ENCODE measurements at places on chromosomes 2 and 18.

GRCh38 chr2:27262379-27263286 is at the start of gene SLC30A3:
Gene SLC30A3 (minus strand): TSS chr2:27263047. CDS start chr2:27262906, 141 bp downstream.
- DNase-seq, result peak; percentile 50

GRCh38 chr2:70957798-70958197 is 20.6 kb upstream of the ANKRD53 start:
- DNase-seq, result no peak

DNA sequence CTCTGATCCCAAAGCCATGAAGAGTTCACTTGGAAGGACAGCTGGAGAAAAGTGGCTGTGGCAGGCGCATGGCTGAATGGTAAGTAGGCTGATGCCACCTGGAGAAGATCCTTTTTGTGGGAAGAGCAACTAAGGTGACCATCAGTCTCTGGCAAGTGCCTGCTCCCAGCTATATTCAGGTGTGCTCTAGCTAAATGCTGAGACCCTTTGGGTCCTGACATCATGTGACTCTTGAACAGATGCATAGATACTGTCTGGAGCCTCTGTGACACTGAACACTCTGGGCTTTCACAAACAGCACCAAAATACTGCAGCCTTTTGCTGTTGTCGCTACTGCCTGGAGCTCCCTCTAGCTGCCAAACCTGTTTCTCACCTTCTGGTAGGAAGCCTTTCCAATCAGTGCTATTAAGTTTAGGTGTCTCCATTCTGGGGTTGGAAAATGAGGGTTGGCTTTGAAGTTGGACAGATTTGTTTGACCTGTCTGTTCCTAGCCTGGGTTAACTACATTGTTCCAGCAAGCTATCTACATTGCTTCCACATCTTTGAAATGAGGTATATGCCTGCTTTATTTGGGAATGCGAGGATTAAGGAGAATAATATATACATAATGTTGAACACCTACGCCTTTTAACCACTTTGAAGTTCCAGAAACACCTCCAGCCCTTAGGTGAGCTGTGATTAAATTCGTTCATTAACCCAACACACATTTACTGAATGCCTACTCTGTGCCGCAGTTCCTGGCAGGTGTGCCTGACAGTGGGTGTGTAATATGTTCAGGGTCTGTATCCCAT is 3.1 kb downstream of the EGR4 start:
- DNase-seq, result no peak

DNA sequence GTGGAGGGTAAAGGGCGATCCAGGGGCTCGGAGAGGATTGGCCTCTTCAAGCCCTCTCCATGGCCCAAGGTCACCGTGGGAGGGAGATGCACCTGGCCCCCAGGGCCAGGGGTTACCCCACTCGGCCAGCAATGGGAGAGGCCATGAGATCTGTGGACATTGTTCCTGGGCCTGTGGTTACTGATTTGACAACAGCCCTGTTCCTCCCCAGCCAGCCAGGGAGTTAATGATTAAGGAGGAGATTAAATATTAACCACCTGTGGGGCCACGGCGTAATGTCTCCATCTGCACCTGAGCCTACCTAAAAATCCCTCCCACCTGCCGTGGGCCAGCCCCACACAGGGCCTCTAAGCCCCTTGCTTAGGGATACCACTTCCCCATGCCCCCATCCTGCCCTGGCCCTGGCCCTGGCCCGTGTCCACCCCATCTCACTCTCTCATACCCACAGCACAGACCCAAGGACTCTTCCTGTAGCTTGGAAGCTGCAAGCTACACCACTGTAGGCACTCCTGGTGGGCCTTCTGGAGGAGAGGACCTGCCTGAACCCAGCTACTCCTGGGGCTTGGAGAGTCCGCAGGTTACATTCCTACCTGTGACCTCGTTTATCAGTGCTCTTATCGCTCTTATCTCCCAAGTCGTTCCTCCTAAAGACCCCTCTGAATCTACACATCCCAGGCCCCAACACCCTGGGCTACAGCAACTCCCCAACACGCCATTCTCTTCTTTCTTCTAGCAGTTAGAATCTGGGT is 32.1 kb downstream of the ZFP36L2 start:
- DNase-seq, result no peak

DNA sequence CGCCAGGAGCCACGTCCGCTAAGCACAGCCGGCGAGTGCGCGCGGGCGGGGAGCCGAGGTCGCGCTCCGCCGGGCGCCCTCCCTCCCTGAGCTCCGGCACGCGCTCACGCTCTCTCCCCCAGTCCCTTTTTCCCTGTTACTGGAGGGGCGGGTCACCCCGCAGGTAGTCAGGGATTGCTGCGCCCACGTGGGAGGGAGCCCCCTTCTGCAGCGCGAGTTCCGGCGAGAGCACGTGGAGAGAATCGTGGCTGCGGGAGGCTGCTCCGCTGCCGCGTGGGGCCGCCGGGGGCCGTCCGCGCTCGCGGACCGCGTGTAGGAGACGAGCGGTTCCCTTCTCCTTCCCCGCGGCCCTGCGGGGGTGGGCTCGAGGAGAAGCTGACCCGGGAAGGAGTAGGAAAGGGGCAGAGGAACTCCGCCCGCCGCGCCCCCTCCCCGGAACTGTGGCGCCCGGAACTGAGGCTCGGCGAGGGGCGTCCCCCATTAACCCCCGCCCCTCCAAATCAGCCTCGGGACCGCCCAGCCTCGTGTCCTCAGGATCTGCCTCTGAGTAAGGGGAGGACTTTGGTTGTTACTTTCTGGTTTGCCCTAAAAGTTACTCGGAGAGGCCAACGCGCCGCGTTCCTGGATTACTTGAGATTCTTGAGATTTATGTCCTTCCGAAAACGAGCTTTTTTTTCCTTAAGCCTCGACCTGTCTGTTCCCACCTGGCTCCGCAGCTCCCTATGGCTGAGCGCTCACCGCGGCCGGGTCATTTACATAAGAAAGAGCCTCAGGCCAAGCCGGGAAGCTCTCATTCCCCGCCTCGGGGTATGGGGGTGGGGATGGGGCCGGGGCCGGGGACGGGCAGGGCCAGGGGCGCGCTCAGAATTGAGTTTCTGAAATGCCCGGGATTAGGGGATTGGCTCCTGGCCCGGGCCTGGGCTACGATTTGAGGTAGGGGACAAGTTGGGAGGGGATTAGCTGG is 1.1 kb downstream of the HK2 start:
- DNase-seq, result no peak

DNA sequence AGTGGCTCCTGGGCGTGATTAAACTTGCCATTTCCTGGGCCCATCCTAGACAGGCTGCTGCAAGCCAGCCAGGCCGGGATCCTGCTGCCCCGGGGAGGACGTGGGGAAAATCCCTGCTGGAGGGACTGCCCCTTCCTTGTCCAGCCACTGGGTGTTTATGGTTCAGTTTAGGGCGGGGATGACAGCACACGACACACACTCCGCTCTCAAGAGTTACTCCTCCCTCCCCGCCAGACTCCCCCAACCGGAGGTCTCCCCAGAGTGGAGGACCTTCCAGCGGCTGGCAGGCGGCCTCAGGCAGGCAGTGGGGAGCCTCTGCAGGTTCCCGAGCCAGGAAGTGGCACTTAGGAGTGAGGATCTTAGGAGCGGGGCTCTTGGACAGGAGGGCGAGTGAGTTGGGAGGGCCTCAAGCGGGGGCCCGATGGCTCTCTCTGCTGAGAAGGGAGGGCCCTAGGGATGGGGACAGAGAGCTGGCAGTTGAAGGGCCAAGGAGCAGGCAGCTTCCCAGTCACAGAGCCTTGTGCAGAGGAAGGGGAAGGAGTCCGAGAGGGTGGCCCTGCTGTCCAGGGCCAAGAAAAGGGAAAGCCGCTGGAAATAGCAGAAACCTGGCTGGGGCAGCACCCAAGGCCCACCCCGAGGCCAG is 5.7 kb upstream of the GPR35 start:
- no peak for DNase-seq

GRCh38 chr18:26510337-26510736 is 38.0 kb downstream of the KCTD1 start:
- no peak for DNase-seq

DNA sequence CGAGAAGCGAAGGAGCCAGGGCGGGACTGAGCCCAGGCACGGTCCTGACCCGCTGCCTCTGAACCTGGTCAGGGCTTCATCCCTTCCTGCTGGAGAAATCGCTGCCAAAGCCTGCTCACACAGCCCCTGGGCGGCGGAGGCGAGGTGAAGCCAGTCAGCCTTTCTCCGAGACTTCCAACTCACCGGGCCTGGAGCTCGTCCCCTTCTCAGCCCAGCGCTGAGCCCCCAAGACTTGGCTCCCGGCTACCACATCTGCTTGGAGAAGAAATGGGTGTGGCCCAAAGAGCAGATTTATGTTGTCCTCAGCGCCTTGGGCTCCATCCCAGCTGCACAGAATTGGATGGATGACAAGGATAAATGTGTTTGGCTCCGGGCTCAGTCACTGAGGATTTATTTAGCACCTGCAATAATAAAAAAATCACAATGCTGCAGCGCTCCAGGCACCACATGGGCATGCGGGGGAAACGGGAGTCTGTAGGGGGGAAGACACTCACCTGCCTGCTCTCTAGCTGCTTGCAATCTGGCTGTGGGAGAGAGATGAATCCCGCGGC is 64.9 kb downstream of the ACTR2 start:
- DNase-seq, result no peak

- no peak for DNase-seq
These were observed 81.4 kb upstream of the GATA6 start for GRCh38 chr18:22088029-22088428.

DNA sequence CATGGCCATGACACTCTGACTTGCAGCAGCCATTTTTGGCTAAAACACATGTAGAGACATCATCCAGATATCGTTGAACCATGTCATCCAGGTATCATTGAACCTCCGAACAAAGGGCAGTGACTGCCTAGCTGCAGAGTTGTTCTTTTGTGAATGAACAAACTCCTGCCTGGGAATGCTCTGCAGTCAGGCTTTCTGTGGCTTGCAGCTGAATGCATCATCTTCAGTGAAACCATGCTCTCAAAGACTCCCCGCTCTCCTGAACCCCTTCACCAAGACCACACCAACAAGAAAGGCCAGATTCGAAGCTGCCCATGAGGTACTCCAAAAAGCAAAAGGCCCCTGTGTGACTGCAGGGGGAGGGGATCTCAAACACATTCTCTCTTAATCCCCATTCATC is 118.8 kb downstream of the ACTR3 start:
- DNase-seq, result no peak

GRCh38 chr2:128437204-128437565 is 118.5 kb upstream of the HS6ST1 start:
- no peak for DNase-seq

GRCh38 chr2:53575721-53576124 is 191.9 kb upstream of the CHAC2 start:
- DNase-seq, result no peak

GRCh38 chr2:89850881-89851582 is 1159.6 kb downstream of the RPIA start:
- DNase-seq, result no peak

DNA sequence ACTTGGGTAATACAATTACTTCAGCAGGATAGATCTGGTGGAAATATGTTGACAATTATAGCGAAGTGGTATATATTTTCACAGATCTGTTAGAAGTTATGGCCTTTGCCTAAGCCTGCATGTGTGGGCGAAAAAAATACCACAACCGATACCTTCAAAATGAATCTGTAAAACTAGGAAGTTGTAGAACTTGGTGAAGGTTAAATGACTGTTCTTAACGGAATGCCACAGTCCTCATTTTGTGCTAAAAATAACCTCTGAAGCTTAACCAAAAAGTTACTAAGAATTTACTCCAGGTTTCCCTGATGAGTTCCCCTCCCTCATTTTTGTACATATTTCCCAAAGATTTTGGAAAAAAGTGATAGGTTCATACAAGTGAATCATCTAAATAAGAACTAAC is 550.7 kb downstream of the THSD7B start:
- no peak for DNase-seq

- DNase-seq, result no peak
These were observed 479.1 kb upstream of the RAB12 start for GRCh38 chr18:8130096-8130495.

DNA sequence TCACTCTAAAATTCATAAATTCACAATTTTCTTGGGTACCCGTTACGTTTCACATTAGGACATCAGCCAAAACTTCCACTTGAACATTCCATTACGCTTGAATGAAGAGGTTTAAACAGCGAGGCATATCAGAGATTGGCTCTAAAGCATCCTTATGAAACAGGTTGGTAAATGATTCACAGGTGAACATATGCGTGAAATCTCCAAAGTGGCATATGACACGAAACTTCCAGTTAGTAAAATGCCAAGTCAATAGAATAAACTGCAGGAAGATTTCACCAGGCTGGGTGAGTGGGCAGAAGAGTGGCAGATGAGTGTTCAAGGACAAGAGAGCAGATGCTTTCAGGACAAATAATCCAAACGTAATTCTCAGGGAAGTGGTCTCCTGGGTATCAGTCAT is 33.9 kb upstream of the GLS start:
- DNase-seq, result no peak

DNA sequence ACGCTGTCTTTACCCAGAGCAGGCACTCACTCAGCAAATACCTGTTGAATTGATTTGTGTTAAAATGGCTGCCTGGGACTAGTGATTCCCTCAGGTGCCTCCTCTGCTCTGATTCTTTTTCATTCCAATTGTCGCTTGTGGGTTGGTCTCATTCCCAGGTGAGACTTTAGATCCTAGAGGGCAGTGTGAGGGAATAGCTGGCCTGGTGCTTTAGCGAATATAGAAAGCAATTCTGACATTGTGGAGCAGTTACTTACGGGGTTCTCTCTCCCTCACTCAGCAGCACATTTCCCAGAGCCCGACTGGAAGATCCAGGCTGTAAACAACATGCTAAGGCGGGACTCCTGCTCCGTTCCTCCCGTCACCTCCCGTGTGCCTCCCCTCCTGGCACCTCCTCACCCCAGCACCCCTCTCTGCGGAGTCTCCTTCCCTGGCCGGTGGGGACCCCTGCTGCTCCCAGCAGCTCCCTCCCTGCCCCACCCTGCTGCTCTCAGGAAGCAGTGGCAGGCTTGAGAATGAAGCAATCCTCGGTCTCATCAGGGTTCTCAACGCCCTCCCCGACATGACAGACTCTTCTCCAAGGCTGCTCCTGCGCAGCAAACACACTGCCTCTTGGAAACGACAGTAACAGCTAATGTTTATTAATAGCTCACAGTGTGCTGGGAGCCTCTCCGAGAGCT is 26.9 kb downstream of the CELF4 start:
- DNase-seq, result no peak

DNA sequence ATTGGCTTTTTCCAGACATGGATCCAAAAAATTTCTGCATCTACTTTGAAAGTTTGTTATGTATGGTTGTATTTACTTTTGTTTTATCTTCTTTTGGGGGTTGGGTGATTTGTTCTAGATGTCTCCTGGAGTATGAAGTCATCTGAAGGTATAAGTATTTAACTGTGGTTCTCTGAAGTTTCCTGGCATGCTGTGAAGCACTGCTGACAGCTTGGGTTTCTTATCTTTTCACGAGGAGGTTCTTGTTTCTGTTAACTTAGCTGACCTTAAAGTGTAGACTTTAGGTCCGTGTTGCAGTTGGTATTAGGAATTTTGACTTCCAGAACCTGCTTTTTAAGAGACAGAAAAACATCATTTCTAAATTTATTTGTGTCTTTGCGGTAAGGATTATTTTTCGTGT is 15.9 kb downstream of the GLS start:
- no peak for DNase-seq

- no peak for DNase-seq
These were observed 842.2 kb upstream of the VRK2 start for GRCh38 chr2:57204364-57204763.
